ENCODE measurements at places on chromosomes 7 and 10.

GRCh38 chr7:142391191-142391992 lies 133.5 kb upstream of the PRSS58 start:
- DNase-seq = peak; percentile 51

DNA sequence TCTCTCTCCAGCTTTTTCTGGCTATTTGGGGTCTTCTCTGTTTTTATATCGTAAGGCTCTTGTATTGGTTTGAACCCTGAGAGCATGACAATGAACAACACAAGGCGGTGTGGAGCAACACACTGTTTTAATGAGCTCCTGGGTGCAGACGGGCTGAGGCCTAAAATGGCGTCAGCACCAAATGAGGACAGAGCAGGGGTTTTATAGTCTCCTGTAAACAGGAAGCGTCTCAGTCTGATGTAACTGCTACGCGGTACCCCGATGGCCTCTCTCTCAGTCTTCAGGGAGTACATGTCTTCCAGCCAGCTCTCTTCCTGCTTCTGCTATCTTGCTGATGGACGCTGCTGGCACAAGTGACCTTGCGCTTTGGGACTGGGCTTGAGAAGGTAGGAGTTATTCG lies 95.9 kb upstream of the CCDC71L start:
- DNase-seq = no peak

DNA sequence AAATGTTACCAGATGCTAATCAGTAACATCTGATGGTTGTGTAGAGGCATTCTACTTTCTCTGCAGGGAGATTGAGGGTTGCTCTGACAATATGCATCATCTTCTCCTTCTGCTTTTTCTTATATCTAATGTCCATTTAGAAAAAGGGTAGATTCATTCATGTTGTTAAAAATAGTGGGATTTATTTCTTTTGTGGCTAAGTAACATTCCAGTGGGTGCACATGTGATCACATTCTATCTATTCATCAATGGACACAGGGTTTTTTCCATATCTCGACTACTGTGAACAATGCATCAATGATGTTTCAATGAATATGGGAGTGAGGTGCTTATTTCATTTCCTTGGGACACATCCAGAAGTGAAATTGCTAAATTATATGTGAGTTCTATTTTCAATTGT lies 103.9 kb downstream of the CRPPA start:
- no peak for DNase-seq

- DNase-seq = no peak
Measured at GRCh38 chr10:20627946-20628507, 269.1 kb downstream of the NEBL start.

GRCh38 chr10:33066558-33067236 lies 108.7 kb upstream of the ITGB1 start:
- no peak for DNase-seq

DNA sequence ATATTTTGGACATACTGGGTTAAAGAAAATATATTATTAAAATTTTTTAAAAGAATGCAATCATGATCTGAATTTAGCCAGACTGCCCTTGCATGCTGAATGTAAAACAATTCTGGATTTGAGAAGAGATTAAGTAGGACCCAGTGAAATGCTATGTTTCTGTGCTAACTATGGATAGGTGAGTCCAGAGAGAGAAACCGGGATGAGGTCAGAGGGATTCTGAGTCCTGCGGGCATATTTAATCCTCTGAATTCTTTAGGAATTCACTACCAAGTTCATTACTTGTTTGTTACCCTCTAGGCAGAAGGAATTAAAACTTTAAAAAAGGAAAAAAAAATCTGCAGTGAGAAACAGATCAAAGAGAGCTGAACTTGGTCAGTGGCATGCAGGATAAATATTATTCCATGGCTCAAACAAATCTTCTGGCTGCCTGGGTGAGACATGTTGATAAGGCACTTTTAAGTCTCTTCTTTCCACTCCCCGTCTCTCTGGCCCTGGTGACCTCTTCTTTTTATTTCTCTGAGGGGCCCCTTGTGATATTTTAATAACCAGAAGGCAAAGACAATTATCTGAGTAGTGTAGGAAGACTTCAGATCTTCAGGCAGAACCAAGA lies 50.2 kb upstream of the LYZL1 start:
- DNase-seq = no peak

DNA sequence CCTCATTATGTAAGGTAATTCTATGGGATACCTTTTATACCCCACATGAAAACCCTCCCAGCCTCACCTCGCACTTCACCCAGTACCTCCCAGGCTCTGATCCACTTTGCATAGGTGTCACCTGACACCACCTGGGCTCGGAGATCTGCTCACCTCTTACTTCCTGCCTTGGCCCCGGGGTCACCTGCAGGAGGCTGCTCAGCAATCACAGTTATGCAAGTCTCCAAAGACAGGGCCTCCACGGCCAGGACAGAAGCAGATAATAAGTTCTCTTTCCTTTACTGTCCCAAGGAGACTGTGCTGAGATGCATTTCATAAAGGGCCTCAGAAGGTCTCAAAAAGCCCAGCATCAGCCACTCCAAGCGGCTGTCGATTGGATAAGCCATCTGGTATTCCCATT lies 112.4 kb upstream of the PPP2R2D start:
- DNase-seq = no peak

DNA sequence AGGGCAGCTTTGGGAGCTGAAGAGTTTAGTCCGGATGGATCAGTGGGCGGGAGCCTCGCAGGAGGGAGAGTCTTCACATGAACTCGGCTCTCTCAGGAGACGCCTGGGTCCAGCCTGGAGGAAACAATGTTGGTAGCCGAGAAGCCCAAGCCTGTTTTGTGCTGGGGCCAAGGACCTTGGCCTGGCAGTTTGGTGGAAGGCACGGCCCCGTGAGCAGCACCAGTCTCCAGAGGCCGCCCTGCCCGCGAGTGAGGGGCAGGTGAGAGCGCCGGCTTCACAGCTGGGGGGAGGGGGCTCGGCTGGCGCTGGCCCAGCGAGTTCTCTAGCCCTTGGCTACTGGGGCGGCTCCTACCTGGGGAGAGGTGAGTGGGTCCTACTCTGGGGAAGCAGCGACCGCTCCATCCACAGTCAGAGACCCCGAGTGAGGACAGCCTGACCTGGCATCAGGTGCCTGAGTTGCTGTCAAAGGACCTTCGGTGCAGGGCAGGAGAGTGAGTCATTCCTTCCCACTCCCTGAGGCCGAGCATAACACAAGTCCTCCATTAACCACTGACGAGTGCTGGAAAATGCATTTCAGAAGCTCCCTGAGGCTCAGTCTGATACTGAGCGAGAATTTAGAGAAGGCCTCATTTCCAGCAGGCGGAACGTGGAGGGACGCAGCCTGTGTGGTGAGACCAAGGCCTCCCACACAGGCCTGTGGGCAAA lies 89.3 kb upstream of the DIP2C start:
- no peak for DNase-seq

GRCh38 chr7:2493205-2494164 lies 17.3 kb upstream of the GRIFIN start:
- DNase-seq = no peak

DNA sequence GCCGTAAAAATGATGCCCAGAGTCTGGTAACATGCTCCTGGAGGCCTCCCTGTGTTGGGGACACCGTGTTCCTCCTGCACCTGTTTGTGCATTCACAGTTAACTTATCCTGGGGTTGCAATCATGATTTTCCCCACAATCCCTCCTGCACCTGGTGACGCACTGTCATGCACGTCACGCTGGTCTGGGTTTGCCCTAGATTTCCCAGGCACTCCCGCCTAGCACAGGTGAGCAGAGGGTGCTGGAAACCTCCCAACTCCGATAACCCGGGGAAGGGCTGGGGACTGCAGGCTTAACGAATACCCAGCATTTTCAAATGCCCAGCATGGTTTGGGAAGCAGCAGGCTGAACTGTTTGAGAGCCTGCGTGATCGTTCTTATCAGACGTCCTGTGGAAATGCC lies 427.1 kb downstream of the TCERG1L start:
- no peak for DNase-seq

- DNase-seq = no peak
Measured at GRCh38 chr10:65284495-65285041, 1641.3 kb upstream of the LRRTM3 start.

DNA sequence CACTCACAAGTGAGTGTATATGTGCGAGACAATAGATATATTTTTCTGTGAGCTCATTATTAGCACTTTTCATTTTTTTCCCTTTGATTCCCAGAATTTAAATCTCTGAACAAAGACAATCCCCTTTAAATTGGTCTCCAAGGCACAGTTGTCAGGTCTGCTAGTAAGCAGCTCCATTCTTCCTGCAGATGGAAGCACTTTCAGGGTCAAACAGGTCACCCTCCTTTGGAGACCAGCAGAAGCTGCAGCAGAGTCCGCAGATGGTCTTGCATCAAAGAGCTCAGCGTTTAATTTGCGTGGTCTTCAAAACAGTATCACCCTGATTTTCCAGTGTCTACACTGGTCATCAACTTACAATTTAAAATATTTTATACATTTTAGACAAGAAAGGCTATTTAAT lies 543.8 kb downstream of the ARL4A start:
- DNase-seq = peak; percentile 86

GRCh38 chr10:35236739-35237138 lies 99.6 kb upstream of the CCNY start:
- no peak for DNase-seq

DNA sequence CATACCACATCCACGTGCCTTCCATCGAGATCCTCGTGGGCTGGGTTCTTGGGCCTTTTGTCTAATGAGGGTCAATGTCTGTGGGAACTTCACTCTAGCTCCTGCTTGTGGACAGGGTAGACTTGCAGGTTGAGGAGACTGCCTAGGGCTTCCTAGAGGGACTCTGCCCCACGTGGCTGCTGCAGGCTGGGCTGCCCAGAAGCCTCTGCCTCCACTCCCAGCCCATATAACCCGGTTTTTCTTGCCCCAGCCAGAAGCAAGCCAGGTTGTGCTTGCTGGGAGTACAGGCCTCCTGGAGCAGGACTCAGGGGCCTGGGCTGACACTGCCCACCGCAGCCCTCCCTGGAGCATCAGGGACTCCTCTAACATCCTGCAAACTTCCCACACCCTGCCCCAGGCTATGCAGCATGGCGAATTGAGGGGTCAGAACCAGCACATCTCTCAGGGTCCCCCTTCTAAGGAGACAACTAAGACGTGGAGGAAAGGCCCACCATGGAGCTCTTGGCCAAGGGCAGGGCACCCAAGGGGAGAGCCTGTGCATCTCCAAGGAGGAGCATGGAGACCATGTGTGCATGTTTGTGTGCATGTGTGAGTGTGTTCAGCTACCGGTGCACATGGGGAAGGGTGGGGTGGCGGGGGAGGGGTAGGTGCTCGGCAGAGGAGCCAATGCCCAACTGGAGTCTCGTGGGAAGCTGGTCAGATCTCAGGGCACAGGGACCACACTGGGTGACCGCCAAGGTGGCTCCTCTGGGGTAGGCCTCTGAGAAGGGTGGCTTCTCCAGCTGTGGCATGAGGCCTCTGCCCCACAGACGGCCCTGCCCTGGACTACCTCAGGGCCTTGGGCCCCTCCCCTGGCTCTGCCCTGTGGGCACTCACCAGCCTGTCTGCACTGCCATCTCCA lies 62.6 kb downstream of the RASGEF1A start:
- DNase-seq = peak; percentile 21

DNA sequence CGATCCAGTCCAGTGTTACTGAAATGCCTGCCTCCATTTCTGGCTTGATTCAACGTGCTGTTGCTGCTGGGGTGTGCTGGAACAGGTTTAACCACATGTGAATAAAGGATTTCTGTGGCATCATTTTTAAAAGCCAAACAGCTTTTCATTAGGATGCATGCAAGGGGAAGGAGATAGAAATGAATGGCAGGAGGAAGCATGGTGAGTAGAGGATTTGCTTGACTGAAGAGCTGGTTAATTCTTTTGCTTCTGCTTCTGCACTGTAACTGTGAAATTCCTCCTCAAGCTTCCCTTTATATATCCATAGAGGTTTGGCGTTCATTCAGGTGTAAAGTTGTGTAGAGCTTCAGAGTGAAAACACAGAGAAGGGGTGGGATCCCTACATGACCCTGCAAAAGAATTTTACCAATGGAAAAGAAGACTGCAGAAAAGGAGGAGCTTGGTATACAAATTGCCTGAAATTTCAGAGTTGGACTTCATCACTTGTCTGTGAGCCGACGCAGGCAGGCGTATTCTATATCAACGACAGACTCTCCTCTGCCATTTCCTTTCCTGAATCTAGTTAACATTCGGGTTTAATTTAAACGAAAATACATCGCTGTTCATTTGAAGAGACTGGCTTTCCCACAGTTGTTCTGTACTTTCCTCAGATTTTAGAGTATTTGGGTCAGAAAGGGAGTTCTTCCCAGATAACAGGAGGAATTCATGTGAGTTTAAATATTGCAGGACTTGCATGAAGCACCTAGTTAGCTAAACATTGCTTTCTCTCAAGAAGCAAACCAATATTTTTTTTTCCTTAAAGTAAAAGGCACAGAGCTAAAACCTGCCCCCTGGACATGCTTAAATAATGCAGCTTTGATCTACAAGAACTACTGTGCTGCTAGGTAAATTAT lies at the start of gene SOSTDC1:
Gene SOSTDC1, minus strand, starts transcription at position 270 of the 893 bp plus-strand sequence. Its CDS starts 70 bp downstream, at position 200.
- DNase-seq = peak; percentile 81

DNA sequence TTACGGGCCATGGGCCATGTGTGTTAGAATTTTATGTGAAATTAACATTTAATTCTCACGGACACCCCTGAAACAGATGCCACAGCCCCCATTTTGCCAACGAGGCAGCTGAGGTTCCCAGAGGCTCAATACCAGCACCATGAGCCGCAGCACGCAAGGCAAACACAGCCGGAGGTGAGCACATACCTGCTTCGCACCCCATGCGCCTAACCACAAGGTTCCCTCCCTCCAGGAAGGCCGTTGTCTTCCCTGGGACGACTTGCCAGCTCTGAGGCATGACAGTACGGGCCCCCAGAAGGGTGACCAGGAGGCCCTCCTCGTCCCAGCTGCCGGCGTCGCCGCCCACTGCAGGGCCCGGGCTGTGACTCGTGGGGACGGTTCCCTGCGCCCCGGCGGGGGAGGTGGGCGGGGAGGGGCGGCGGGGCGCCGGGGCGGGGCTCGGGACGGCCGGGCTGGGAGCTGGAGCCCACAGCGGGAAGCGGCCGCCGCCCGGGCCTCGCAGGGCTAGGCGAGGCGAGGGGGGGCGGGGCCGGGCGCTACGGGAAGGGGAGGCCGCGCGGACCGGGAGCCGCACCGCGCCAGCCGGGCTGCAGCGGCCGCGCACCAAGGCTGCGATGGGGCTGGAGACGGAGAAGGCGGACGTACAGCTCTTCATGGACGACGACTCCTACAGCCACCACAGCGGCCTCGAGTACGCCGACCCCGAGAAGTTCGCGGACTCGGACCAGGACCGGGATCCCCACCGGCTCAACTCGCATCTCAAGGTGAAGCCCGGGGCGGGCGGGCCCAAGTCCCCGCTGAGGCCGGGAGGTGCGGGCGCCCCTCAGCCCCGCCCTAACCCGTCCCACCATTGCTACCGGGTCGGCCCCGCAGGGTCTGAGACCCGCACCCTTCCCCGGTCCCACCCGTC lies at the start of gene CAV2:
Gene CAV2, plus strand, starts transcription at position 571 of the 910 bp plus-strand sequence. Its CDS starts 44 bp downstream, at position 615.
- DNase-seq = peak; percentile 75

DNA sequence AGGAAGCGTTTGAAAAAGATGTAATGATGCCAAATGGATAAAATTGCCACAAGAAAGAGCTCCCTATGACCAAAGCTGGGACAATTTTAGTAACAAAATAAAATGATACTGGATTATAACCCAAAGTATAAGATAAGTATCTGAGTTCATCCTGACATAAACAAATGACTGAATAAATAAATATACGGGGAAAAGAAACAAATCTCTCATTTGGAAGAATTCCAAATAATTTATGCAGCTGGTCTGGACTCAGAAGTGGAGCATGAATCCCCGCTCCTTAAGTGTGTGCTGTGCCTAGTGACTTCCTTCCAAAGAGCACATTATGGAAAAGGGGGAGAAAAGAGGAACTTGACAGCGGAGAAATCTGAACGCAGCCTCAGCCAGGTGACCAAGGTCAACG lies 186.2 kb downstream of the RAMP3 start:
- no peak for DNase-seq

Measured in eye (tissue), 1 donor.